AG09319 (cell line): ENCODE measurements at places on chromosomes 1 and 21.
A peak's percentile ranks its signal among the peaks of the same experiment; 100 is the strongest.

DNA sequence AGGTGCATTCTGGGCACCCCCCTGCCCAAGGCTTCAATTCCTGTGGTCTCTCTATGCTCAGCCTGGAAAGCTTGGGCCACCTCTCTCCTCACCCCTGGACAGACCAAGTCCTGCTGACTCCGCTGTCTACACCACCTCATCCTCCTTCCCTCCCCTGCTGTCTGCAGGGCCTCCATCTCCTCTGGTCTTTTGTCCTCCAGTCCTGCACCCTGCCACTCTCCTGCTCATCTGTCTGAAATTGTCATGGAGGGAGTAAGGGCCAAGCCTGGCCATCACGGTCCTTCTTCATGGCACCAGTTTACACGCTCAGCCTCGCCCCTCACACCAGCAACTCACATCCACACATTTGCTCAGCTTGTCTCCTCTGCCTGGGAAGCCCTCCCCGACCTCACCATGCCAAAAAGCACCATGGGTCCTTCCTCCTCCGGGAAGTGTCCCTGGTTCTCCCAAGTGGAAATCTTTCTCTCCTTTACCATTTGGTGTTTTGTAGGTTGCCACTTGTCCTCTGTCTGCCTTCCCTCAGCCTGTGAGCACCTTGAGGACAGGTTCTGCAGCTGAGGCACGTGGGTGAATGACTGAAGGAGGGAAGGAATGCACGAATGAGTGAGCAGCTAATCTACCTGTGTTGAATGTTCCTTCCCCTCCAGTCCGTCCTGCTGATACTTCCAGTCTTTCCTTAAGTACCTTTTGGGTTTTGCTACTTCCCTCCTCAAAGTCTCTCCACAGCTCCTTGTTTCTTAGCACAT is 2.1 kb upstream of the SLC2A1 start:
- DNase-seq, result no peak

- peak; percentile 44 for DNase-seq
Measured at GRCh38 chr1:168483539-168483938, 60.3 kb downstream of the XCL2 start.

GRCh38 chr1:199976496-199977144 is 50.9 kb upstream of the NR5A2 start:
- DNase-seq, result no peak

DNA sequence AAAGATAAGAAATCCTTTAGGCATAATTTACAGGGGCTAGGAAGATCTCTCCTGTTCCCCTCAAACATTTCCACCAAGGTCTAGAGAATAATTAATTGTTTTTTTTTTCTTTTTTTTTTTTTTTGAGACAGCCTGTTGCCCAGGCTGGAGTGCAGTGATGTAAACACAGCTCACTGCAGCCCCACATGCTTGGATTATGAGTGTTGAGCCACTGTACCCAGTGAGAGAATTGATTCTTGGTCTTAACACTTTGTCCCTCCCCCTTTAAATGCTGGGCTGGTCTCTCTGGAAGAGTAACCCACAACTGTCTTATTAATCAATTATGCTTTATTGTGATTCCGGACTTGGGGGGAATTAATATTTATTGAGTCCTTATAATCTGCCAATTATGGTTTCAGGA is 33.4 kb downstream of the ATF3 start:
- DNase-seq, result no peak

GRCh38 chr1:21547876-21548275 is 38.7 kb downstream of the ALPL start:
- no peak for DNase-seq

DNA sequence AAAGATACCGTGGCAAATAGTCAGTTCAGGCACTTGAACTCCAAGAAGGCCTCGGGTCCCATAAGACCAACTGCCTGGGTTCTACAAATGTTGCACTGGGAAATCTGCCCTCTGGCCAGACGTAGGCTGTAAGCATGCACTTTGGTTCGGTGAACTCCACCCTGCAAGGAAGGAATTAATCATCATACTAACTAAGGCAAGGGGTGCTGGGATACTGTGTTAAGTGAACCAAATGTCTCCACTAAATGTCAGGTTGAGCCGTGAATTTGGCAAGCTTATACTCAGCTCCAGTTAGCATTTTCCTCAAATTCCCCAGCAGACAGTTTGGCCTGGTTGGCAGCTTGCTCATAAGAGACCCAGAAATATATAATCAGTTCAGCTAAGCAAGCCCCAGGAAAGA is 385.9 kb downstream of the GPATCH2 start:
- no peak for DNase-seq

DNA sequence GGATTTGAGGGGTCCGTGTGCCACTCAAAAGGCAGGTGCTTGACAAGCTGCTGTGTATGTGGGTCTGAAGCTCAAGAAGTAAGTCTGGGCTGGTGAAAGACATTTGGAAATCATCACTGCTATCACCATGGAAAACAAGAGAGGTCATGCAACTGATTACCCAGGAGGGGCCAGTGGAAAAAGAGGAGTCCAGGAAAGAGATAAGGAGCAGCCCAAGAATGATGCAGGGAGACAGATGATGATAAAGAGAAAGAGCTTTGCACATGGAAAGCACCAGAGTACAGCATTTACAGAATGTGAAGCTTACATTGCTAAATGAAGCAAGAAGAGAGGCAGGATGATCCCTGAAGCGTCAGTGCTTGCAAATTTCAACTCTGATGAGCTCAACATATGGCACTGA is 203.2 kb downstream of the SETD4 start:
- DNase-seq, result no peak

- DNase-seq, result no peak
Measured at GRCh38 chr1:41340655-41341364, 20.4 kb upstream of the FOXO6 start.

DNA sequence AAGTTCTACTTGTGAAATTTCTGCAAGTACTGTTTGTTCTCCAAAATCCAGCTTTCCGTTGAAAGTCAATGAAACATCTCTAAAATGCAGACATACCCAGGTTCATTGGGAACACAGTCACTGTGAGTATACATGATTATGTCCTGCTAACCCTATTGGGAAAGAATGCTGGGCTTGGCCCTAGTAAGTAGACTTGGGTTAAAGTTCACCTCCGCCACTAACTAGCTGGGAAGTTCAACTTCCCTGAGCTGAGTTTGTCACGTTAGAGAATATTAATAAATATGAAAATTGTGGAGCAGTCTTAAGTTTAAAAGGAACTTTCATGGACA is 10.5 kb upstream of the PGD start:
- no peak for DNase-seq

DNA sequence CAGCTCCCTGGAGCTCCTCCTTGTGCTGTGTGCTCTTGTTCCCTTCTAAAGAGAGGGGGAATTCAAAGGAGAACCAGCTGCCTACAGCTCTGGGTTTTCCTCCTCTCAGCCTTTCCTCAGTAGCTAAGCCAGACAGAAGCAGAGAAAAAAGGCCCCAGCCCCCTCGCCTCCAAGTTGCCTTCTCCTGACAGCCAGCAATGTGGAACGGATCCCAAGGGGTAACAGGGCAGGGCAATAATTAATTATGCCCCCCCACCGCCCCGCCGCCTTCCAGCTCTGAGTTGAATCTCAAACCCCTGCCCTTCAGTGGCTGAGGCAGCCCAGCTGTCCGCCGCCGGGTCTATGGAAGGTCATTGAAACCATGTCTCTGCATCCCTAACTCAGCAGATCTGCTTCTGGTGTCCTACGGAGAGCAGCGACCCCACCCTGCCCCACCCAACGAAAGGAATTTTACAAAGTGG is 69.0 kb upstream of the GOLT1A start:
- DNase-seq, result no peak
